Right ventricle myocardium inferior (tissue), 1 donor: ENCODE measurements at places on chromosomes 4 and X. TPM values are rescaled to one million over a fixed set of nuclear protein-coding genes. Genes with fewer than 3 reads are reported as not detected.

The TENM3 gene
- 2.9 TPM for total RNA-seq

The H2BW2 gene
- total RNA-seq, result not detected

The DCHS2 gene
- not detected for total RNA-seq

The PRKG2 gene
- 0.05 TPM for total RNA-seq

The TLR1 gene
- 4.3 TPM for total RNA-seq

The RXFP1 gene
- total RNA-seq, result not detected

The MTNR1A gene
- total RNA-seq, result not detected

The TLR2 gene
- total RNA-seq, result 4.4 TPM

The MGARP gene
- 0.27 TPM for total RNA-seq

The MAGED4 gene
- total RNA-seq, result 0.27 TPM

The ENAM gene
- 3.5 TPM for total RNA-seq

The ZAR1 gene
- not detected for total RNA-seq
